ENCODE measurements at places on chromosomes 3 and 15.

- no peak for DNase-seq
These were observed 151.7 kb upstream of the TOPAZ1 start for GRCh38 chr3:44090036-44090435.

- DNase-seq, result no peak
These were observed 33.0 kb downstream of the HES1 start for GRCh38 chr3:194168994-194169393.

- no peak for DNase-seq
These were observed 116.9 kb downstream of the PLOD2 start for GRCh38 chr3:146044046-146044445.

DNA sequence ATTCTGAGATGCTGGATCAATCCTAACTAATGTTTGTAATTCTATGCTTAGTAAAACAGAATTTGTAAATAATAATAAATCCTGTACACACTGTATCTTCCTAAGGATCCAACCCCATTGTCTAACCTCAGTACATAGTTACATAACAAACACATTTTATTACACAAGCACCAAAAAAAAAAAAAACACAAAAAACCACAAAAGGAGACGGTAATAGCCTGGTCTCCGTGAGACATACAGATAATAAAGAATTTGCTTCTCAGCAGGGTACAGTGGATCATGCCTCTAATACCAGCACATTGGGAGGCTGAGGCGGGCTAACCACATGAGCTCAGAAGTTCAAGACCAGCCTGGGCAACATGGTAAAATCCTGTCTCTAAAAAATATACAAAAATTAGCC is 558.7 kb downstream of the MAGI1 start:
- no peak for DNase-seq

GRCh38 chr15:50773389-50773788 is 7.9 kb upstream of the SPPL2A start:
- no peak for DNase-seq

- DNase-seq, result no peak
These were observed 346.9 kb upstream of the CDIN1 start for GRCh38 chr15:36232491-36232890.

- DNase-seq, result no peak
These were observed 17.0 kb downstream of the ANKDD1A start for GRCh38 chr15:64928626-64929220.

DNA sequence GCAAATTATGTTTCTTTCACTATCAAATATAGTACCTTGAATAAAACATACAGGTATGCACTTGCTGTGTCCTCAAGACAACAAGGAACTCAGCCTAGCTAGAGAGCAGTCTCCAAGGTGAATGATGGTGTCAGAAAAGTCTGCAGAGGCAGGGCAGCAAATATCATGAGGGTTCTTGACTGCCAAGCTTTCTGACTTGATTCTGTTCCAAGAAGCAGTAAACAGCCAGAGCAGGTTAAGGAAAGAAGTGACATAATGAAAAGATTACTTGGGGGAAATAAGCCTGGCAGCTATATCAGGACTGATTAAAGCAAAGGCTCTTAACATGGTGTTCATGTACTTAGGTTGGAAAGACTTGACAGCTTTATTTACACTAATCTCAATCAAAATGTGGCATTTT is 192.2 kb upstream of the GADL1 start:
- DNase-seq, result no peak

- DNase-seq, result no peak
These were observed 14.7 kb downstream of the IDH2 start for GRCh38 chr15:90087454-90088154.

- no peak for DNase-seq
These were observed 99.4 kb upstream of the UBE2E2 start for GRCh38 chr3:23103764-23104163.

GRCh38 chr3:43525941-43526607 is 95.7 kb downstream of the ANO10 start:
- no peak for DNase-seq

DNA sequence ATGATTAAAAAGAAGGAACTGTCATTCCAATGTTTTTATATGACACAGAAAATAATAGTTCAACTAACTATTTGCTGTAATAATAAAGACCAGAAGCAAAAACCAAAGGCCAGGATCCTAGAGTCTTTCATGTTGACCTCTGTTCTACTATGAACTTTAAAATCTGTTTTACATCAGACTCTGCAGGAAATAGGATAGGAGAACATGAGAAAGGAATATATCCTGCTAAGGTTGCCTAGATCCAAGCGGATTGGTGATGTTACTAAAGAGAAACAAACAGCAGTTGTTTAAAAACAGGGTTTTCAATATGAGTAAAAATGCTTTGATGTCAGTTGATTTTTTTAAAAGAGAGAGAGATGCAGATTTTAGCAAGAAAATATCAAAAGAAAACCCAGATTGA is 549.6 kb downstream of the ZIC1 start:
- DNase-seq, result no peak

All from NCI-H774 (cell line).